Mesenteric fat pad (tissue), 1 donor: ENCODE measurements at places on chromosomes 11 and 22.

GRCh38 chr22:42974223-42974622 is 40.7 kb downstream of the PACSIN2 start:
- DNase-seq, result no peak

- no peak for DNase-seq
Measured at GRCh38 chr11:134272381-134273316, 3.5 kb upstream of the GLB1L3 start.

- DNase-seq, result no peak
Measured at GRCh38 chr22:37328017-37328416, 45.7 kb downstream of the CYTH4 start.

- peak; percentile 45 for DNase-seq
Measured at GRCh38 chr11:45250035-45250718, 36.0 kb downstream of the SYT13 start.

DNA sequence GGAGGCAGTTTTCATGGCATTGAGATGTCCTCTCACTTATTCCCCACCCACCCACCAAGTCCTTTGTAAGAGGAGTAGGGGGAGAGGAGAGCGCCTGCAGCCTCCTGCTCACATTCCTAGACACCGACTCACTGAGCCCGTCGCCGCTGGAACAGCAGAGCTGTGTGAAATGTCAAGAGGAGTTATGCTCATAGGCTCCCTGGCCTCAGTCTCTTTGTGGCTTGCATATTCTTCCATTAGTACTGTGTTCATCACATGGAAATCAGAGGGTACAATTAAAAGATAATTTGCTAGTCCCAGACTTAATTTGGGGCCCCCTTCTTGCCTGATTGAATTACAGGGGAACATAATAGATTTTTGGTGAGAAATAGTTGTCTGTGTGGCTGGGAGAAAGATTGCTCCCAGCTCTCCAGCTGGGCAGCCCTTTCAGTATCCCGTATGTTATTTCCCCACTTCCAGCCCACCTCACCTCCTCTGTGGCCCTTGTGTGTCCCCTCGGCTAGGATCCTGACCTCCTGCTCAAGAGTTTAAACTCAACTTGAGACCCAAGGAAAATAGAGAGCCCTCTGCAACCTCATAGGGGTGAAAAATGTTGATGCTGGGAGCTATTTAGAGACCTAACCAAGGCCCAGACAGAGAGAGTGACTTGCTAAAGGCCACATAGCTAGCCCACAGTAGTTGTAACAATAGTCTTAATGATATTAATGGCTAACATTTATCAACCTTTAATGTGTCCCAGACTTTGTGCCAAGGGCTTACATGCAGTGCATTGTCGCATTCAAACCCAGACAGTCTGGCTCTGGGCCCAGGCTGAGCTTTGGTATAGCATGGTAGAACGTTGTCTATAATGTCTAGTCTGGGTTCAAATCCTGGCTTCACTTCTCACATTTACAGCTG is 32.2 kb downstream of the LIMK2 start:
- DNase-seq, result peak; percentile 85

- no peak for DNase-seq
Measured at GRCh38 chr11:30595934-30596333, 9.8 kb upstream of the MPPED2 start.

DNA sequence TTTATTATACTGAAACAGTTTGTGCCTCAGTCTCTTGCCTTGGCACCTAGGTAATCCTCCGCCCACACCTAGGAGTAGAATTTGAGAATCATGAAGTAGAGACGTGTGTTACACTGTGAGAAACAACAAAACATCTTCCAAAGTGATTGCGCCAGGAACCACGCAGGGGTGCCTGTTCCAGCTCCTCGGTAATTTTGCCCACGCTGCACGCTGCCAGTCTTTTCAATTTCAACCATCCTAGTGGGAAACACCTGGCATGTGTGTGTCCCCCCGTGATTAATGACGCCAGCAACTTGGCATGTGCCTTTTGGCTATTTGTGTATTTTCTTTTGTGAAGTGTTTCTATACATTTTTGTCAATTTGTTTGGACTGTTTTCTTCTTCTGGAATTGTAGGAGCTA is 919.1 kb downstream of the BRD1 start:
- DNase-seq, result no peak

GRCh38 chr22:49959782-49960158 is 802 bp upstream of the PIM3 start:
- no peak for DNase-seq

- DNase-seq, result no peak
Measured at GRCh38 chr11:85385547-85385946, 241.6 kb downstream of the DLG2 start.

DNA sequence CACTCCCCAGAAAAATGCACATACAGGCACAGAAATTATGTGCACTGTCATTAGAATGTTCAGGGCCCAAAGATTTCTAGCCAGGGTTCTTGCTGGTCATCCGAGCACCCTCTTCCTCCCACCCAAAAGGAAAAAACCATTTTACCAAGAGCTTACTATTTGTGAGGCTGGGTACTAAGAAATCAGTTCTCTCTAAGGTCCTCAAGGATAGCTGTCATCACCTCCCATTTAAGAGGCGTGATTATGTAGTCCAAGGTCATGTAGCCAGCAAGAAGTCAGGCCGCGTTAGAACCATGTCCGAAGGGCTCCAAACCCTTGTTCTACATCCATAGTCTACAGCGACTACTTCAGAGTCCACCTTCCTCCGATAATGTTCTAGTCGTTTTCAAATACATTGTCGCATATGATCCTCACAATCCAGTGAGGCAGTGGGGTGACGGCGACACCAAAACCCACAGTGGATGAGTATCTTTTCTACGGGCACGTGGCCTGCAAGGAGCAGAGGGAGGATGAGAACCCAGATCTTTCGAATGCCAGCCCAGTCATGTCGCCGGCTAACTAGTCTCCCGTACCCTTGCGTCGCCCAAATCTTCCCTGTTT is 634 bp downstream of the TIMM8B start:
- no peak for DNase-seq

DNA sequence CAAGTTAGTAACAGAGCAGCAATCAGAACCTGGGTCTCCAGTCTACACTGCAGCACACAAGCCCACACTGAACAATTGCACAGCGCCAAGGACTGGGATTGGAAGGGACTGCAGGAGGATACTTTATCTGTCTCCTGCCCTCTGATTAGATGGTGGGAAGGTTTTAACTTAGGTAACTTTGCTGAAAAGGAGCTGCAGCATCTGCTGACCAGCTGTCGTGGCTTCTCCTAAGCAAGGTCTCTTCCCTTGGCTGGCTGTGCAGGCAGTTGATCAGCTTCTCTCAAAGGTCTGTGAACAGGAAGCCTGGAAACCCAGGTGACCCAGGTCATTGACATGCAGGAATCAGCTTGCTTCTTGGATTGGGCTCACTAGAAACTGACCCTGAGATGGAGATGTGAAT is 82.4 kb downstream of the ISX start:
- DNase-seq, result no peak

DNA sequence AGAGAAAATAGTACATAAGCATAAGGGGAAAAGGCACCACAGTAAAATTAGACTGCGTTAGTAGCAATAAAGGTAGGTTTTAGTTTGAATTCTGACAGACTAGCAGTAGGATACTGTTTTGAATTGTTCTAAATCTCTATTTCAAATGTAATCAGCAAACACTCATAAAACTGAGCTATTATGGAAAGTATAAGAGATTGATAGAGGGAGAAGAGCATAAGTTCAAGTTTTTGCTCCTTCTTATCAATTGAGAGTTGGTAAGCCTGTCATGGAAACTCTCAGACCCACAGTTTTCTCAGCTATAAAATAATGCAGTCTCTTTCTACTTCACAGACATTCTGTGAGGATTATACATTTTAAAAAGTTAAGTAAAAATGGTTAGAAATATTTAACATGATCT is 840.2 kb upstream of the CNTN5 start:
- no peak for DNase-seq

GRCh38 chr11:31651208-31651607 is 141.6 kb downstream of the ELP4 start:
- DNase-seq, result no peak

GRCh38 chr11:62922653-62923431 is 1.7 kb upstream of the CHRM1 start:
- DNase-seq, result no peak

DNA sequence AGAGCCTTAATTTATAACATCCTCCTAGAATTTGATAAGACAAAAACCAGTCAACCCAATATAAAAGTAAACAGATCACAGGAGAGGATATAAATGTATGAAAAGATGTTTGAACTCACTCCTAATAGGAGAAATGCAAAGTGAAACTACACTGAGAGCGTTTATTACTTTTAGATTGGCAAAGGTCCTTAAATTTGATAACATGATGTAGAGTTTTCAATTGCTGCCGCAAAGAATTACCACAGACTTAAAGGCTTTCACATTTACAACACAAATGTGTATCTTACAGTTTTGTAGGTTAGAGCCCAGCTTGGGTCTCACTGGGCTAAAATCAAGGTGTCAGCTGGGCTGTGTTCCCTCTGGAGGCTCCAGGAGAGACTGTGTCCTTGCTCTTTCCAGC is 9.1 kb upstream of the POU2AF2 start:
- DNase-seq, result no peak

GRCh38 chr11:46701078-46701654 is 335 bp downstream of the ZNF408 start:
- DNase-seq, result no peak

DNA sequence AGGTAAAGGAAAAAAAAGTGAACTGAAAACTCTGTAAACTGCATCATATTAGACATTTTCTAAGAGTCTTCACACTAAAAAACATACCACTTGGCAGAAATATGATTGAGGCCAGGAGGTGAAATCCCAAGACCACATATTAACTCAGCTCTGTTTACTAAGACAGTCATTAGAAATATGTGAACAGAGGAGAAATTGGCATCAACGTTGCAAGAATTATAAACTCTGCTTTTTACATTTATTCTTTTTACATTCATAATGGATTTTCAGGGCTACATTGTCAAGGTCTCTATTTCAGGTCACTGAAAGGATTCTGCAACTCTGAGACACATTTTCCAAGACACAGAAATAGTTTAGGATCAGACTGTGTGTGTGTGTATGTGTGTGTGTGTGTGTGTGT is 1364.0 kb downstream of the LRRC4C start:
- no peak for DNase-seq
